ENCODE measurements at places on chromosomes 4 and X.
A peak's percentile ranks its signal among the peaks of the same experiment; 100 is the strongest.

DNA sequence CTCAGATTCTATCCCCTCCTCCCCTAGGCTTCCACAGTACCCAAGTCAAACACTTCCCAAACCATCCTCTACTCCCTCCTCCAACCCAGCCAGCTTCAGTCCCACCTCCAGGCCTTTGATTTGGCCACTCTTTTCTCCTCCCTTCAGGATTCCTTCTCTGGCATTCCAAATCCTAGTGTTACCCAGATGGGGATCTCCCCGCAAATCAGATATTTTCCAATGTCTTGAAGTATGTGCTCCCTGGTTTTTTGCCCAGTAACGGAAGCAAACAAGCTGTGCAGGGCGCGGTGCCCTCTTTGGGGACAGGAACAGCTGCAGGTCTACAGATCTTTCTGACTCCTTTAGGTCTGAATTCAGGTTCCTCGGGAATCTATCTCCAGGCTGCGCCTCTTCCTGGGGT lies 2.2 kb upstream of the SYN1 start:
- H3K27me3 ChIP-seq: peaks cover 3% of the 10 kb centered on the region
- no peaks in the 10 kb centered on the region for H3K36me3 ChIP-seq
- H3K4me1 ChIP-seq: peaks cover 19% of the 10 kb centered on the region
- no peak overlapping the region for H3K27ac ChIP-seq
- H3K4me3 ChIP-seq: no peak overlapping the region

GRCh38 chr4:105068516-105068915 lies 78.2 kb upstream of the TET2 start:
- H3K4me1 ChIP-seq: peaks cover 4% of the 10 kb centered on the region
- H3K27ac ChIP-seq: no peak overlapping the region
- no peak overlapping the region for H3K4me3 ChIP-seq
- no peaks in the 10 kb centered on the region for H3K27me3 ChIP-seq

DNA sequence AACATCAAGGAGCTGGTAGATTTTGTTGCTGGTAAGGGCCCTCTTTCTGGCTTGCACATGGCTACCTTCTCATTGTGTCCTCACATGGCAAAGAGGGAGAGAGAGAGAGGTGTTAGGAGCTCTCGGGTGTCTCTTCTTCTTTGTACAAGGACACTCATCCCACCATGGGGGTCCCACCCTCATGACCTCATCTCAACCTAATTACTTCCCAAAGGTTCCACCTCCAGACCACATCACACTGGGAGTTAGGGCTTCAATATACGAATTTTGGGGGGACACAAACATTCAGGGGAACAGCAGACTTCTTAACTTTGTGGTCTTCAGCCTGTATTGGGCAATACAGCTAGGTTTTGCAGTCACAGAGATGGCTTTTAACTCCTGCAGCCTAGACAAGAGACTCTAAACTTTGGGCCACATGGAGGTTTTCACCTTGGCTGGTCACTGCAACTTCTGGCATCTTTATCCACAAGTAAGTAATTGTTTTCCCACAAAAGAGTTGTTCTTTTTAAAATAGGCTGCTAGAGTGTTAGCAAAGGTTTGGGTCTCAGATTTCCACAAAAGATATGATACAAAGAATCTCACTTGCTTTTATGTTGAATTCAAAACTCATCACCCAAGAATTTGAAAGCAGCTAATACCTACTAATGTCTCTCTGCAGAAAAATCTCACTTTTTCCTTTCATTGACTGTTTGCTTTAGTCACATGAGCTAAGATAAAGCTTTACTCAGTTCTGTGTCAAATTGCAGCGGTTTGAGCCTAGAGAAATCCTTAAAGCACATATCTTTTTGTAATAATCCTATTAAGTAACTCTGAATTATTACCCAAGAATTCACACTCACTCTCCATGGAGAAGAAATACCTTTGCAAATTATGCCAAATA lies 39.6 kb upstream of the BBS12 start:
- no peak overlapping the region for H3K27ac ChIP-seq
- DNase-seq: no peak
- peaks cover 36% of the 10 kb centered on the region for H3K27me3 ChIP-seq
- peaks cover 28% of the 10 kb centered on the region for H3K4me1 ChIP-seq
- H3K4me3 ChIP-seq: no peak overlapping the region

- H3K4me1 ChIP-seq: no peaks in the 10 kb centered on the region
- H3K27ac ChIP-seq: no peak overlapping the region
- H3K36me3 ChIP-seq: no peaks in the 10 kb centered on the region
- H3K4me3 ChIP-seq: no peak overlapping the region
Observed at GRCh38 chrX:3549411-3549911, 164.0 kb downstream of the PRKX start.

- DNase-seq: no peak
- H3K4me1 ChIP-seq: no peaks in the 10 kb centered on the region
- peaks cover 11% of the 10 kb centered on the region for H3K27me3 ChIP-seq
- no peak overlapping the region for H3K4me3 ChIP-seq
- H3K27ac ChIP-seq: no peak overlapping the region
Observed at GRCh38 chr4:76640353-76640910, 205.4 kb downstream of the SHROOM3 start.

- no peaks in the 10 kb centered on the region for H3K4me1 ChIP-seq
- DNase-seq: no peak
Observed at GRCh38 chr4:47203593-47203992, 172.2 kb downstream of the GABRB1 start.

GRCh38 chrX:21940356-21940829 lies at the start of gene SMS:
Gene SMS (plus strand): TSS chrX:21940709. CDS start chrX:21940825, 116 bp downstream.
- peaks cover 24% of the 10 kb centered on the region for H3K36me3 ChIP-seq
- peak; percentile 74 for DNase-seq
- peak within 1 kb of the TSS; percentile 93 for H3K27ac ChIP-seq
- H3K4me3 ChIP-seq: peak within 1 kb of the TSS; percentile 89
- peaks cover 28% of the 10 kb centered on the region for H3K4me1 ChIP-seq

DNA sequence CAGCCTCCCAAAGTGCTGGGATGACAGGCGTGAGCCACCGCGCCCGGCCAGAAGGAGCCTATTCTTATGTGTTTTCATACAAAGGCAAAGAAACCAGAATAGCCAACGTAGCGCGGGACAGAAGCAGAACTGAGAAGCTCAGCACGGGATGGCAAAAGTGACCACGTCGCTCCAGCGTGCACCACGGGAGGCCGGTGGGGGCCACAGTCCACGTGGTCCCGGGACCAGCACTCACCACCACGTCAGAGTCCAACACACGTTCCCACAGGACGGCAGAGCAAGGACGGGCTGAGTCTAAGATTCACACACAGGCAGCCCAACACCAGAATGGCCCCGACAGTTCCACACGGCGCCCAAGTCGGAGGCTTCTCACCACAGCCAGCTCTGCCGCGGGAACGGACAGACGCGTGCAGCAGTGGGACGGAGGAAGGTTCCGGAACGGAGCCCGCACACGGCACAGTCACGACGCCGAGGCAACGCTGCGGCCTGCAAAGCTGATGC lies 18.8 kb upstream of the GTPBP6 start:
- peaks cover 18% of the 10 kb centered on the region for H3K36me3 ChIP-seq
- no peak for DNase-seq
- no peak overlapping the region for H3K4me3 ChIP-seq
- H3K4me1 ChIP-seq: no peaks in the 10 kb centered on the region

DNA sequence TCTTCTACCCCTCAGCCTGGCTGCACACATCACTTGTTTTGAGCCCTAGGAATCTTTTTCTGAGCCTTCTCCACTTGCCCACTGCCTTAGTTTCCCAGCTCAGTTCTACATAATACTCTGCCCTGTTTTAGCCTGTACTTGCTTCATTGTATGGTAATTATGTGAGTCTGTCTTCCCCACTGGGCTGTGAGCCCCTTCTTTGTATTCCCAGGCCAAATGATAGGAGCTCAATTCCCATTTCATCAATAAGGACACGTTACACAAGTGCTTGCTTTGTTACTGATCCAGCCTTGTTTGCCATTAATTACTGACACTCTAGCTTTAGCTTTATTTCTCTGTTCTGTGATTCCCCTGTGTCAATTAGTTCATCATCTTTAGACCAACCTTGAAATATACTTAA lies 28.1 kb downstream of the KIT start:
- DNase-seq: no peak
- H3K27ac ChIP-seq: no peak overlapping the region
- H3K36me3 ChIP-seq: no peaks in the 10 kb centered on the region

- H3K4me1 ChIP-seq: no peaks in the 10 kb centered on the region
- H3K4me3 ChIP-seq: no peak within 1 kb of the TSS
- H3K27me3 ChIP-seq: peaks cover 13% of the 10 kb centered on the region
- DNase-seq: no peak
Observed at GRCh38 chr4:185811509-185812364, at the start of gene SORBS2. Gene SORBS2 (minus strand): TSS chr4:185812194. CDS start chr4:185690571, 121,623 bp downstream.

GRCh38 chrX:70169281-70169680 lies 8.0 kb upstream of the DGAT2L6 start:
- peaks cover 10% of the 10 kb centered on the region for H3K4me1 ChIP-seq
- H3K27me3 ChIP-seq: no peaks in the 10 kb centered on the region
- no peak overlapping the region for H3K27ac ChIP-seq
- peaks cover 14% of the 10 kb centered on the region for H3K36me3 ChIP-seq
- no peak for DNase-seq
- no peak overlapping the region for H3K4me3 ChIP-seq

DNA sequence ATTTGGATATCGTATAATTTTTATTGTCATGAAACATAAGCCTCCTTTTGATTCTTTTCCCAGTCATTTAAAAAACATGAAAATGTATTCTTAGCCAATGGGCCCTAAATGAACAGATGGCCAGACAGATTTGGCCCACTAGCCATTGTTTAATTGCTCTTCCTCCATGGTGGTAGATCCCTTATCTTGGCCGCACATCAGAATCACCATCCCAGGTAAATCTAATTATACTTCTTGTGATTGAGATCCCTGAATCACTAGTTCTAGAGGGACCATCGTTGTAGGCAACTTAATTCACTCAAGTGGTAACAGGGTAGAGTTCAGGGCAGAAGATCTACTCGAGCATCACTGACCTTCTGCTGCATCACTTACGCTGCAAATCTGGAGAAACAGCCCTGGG lies 24.1 kb upstream of the VCX3A start:
- H3K27ac ChIP-seq: no peak overlapping the region
- H3K36me3 ChIP-seq: no peaks in the 10 kb centered on the region
- DNase-seq: no peak

- no peak overlapping the region for H3K27ac ChIP-seq
- no peak for DNase-seq
- no peaks in the 10 kb centered on the region for H3K27me3 ChIP-seq
- no peaks in the 10 kb centered on the region for H3K36me3 ChIP-seq
- H3K4me3 ChIP-seq: no peak overlapping the region
Observed at GRCh38 chr4:85126991-85127591, 160.6 kb upstream of the WDFY3 start.

GRCh38 chr4:169062897-169063244 lies 52.8 kb upstream of the CBR4 start:
- H3K36me3 ChIP-seq: no peaks in the 10 kb centered on the region
- no peak overlapping the region for H3K27ac ChIP-seq
- no peaks in the 10 kb centered on the region for H3K4me1 ChIP-seq
- no peak overlapping the region for H3K4me3 ChIP-seq
- no peak for DNase-seq

- H3K27ac ChIP-seq: no peak overlapping the region
- no peak for DNase-seq
- no peak overlapping the region for H3K4me3 ChIP-seq
- H3K4me1 ChIP-seq: peaks cover 15% of the 10 kb centered on the region
- no peaks in the 10 kb centered on the region for H3K27me3 ChIP-seq
- no peaks in the 10 kb centered on the region for H3K36me3 ChIP-seq
Observed at GRCh38 chr4:121242188-121242750, 78.1 kb upstream of the TNIP3 start.

GRCh38 chr4:34417160-34417559 lies 1827.2 kb downstream of the ARAP2 start:
- H3K4me3 ChIP-seq: no peak overlapping the region
- no peak for DNase-seq
- H3K4me1 ChIP-seq: no peaks in the 10 kb centered on the region
- H3K36me3 ChIP-seq: no peaks in the 10 kb centered on the region
- no peak overlapping the region for H3K27ac ChIP-seq

- peaks cover 8% of the 10 kb centered on the region for H3K4me1 ChIP-seq
- DNase-seq: peak; percentile 49
- no peaks in the 10 kb centered on the region for H3K36me3 ChIP-seq
- H3K27ac ChIP-seq: peak overlapping the region; percentile 22
- H3K4me3 ChIP-seq: no peak overlapping the region
Observed at GRCh38 chrX:23756165-23756564, 13.1 kb upstream of the ACOT9 start.

DNA sequence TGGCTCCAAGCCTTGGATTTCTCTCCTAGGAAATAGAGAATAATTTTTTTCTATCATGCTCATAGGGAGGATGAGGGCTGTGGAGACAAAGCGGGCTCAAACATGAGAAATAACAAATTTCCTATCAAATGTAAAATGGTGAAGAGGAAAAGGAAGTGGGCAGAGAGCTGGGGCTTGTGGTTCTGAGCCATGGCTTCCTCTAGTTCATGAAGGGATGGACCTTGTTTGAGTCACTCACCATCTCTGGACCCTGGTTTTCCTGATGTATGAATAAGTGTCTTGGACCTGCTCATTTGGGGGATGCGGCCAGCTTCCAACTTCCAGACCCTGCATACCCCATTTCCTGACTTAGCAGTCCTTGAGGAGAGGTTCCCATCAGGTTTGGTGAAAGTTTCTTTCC lies 63.0 kb downstream of the MSX1 start:
- H3K4me1 ChIP-seq: peaks cover 22% of the 10 kb centered on the region
- no peak overlapping the region for H3K4me3 ChIP-seq
- H3K27me3 ChIP-seq: no peaks in the 10 kb centered on the region
- DNase-seq: no peak
- H3K36me3 ChIP-seq: peaks cover 4% of the 10 kb centered on the region

DNA sequence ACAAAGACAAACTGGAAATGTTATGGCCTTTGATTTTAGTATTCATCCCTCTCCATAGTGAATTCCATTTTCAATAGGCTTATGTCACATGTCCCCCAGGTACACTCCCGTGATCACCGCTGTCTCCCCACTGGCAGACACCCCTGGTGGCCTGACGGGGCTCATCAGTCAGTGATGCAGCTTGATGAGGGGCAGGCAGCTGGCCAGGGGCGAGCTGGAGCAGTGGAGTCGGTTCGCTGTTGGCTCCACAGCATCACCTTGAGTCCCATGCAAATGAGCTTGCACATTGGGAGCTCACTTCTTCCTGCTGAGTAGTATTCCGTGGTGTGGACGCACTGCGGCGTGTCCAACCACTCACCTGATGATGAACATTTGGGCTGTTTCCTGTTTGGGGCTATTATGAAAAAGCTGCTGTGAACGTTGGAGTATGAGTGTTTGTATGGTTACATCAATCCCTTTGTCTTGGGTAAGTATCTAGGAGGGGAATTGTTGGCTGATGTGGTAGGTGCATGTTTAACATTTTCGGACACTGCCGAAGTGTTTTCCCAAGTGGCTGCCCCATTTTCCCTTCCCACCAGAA lies 5.2 kb downstream of the TREX2 start:
- DNase-seq: no peak
- no peak overlapping the region for H3K4me3 ChIP-seq
- H3K4me1 ChIP-seq: no peaks in the 10 kb centered on the region
- H3K27ac ChIP-seq: no peak overlapping the region

DNA sequence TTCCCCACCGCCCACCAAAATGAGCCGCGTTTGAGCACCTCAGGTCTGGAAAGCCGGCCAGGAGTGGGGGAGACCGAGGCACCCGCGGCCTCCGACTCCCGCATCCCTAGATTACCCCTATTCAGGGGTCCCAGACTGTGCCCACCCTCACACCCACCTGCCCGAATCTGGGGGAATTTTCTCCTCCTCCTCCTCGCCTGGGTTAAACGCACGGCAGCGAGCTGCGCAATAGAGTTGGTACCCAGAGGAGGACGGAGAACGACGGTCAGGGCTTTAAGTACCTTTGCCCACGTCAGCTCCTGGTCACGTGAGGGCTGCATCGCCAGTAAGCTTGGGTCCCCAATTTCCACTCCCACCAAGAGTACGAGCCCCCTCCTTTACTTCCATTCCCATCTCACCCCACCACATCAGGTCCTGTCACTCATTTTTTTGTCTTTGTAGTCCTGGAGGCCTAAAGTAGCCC lies at the start of gene ARMCX2:
Gene ARMCX2, minus strand, starts transcription at position 250 of the 463 bp plus-strand sequence. CDS start 2,262 bp downstream, outside the sequence.
- DNase-seq: peak; percentile 20
- H3K36me3 ChIP-seq: no peaks in the 10 kb centered on the region
- peaks cover 4% of the 10 kb centered on the region for H3K27me3 ChIP-seq
- H3K27ac ChIP-seq: peak within 1 kb of the TSS; percentile 70
- H3K4me1 ChIP-seq: peaks cover 20% of the 10 kb centered on the region

Data from activated naive CD8-positive, alpha-beta T cell treated with anti-CD3 and anti-CD28 coated beads, Interleukin-2, amount 50 U/mL, for 24 hours (primary cell).